GM12878 (cell line): ENCODE measurements at places on chromosomes 12 and 14. TPM values are rescaled to one million over a fixed set of nuclear protein-coding genes. Genes with fewer than 3 reads are reported as not detected.
A peak's percentile ranks its signal among the peaks of the same experiment; 100 is the strongest.

DNA sequence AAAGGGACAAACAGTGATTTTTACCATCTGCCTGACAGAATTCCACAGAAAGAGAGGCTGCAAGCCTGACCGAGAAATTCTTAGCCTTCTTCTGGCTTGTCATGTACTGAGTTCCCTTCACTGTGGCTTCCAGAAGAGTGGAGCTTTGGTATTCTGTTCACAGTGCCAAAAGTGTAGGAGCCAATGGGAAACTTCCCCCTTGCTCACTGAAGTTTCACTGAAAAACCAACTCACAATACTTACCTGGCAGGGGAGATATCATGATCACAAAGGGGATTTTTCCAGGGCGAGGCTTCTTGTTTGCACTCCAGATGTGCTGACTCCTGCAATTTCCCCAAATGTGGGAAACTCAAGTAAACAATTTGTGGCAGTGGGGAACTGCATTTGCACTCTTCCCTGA is 31.7 kb upstream of the MMP19 start:
- no peak overlapping the region for H3K27ac ChIP-seq
- no peaks in the 10 kb centered on the region for H3K27me3 ChIP-seq
- H3K4me1 ChIP-seq = no peaks in the 10 kb centered on the region
- DNase-seq = no peak
- no peak overlapping the region for H3K4me3 ChIP-seq

DNA sequence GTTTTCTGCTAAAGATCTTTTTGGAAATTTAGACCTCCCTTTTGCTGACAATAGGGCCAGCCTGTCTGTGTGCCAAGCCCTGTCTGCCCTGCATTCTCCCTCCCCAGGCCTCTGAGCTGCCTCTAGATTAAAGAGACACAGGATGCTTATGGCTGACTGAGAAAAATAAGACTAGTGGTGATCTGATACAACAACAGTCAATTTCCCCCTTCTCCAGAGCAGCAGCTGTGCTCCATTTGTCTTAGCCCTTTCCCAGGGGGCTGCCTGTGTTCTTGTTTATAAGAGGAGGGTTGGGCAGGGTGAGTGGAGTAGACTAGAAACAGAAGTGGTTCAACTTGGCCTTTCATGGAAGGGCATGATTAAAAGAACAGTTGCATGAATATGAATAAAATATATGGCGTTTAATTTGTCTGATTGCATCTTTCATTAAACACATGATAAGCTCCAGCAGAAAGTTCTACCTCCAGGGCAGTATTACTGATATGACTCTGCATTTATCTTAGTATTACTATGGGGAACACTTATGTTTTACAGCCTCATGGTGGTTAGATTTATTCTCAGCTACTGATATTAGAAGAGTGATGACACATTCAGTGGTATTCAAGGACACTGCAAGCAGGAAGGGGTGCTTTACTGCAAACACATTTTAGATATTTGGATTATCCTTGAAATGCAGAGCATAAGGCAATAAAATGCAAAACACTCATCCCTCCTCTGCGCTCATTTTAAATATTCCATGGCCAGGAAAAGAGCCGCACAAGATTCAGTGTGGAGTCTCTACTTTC is 150.2 kb upstream of the CLEC14A start:
- no peak overlapping the region for H3K4me3 ChIP-seq
- DNase-seq = no peak
- H3K27ac ChIP-seq = no peak overlapping the region
- H3K36me3 ChIP-seq = no peaks in the 10 kb centered on the region
- no peaks in the 10 kb centered on the region for H3K4me1 ChIP-seq
- no peaks in the 10 kb centered on the region for H3K27me3 ChIP-seq

- H3K27ac ChIP-seq = no peak overlapping the region
- H3K4me1 ChIP-seq = peaks cover 3% of the 10 kb centered on the region
- peak overlapping the region; percentile 61 for H3K4me3 ChIP-seq
- no peaks in the 10 kb centered on the region for H3K36me3 ChIP-seq
These were observed 165.1 kb downstream of the MON2 start for GRCh38 chr12:62631471-62632410.

Gene GRIN2B
- total RNA-seq = 0.03 TPM in 1 of 2 replicates, not detected in the other

GRCh38 chr14:45051180-45051579 is 32.7 kb upstream of the PRPF39 start:
- no peak for DNase-seq
- H3K36me3 ChIP-seq = no peaks in the 10 kb centered on the region; the same call in 1 of the 2 replicates
- H3K4me1 ChIP-seq = no peaks in the 10 kb centered on the region

DNA sequence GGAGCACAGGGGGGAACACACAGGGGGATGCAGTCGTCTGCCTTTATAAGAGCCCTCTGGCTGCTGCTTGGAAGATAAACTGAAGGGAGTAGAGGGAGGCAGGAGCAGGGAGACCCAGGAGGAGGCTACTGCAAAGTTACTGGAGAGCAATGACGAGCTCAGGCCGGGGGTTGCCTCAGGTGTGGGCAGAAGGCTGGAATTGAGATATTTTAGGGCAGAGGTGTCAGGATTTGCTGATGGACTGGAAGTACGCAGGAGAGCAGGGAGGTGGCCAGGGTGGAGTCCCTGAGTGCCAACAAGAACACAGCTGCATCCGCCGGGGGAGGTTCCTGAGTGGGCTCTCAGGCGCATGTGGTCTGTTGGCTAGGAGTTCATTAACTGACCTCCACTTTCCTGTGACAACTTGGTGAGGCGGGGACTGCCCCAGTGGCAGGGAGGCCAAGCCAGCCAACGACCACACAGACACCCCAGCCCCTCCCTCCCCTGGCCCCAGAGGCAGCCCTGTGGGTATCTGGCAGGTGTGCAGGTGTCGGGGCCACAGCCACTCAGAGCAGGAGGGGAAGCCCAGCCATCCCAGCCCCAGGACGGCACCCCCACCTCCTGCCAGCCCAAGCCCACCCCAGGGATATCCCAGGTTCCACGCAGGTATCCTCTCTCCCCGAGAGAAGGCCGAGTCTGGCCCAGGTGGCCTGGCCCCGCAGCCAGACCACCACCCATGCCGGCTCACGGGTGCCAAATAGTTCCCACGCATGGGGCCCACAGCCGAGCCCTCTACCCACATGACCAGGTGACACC is 85.4 kb downstream of the NCOR2 start:
- peaks cover 53% of the 10 kb centered on the region for H3K36me3 ChIP-seq
- no peak for DNase-seq
- H3K4me3 ChIP-seq = no peak overlapping the region
- no peaks in the 10 kb centered on the region for H3K27me3 ChIP-seq

Gene TOMM20L
- total RNA-seq = not detected in 2 replicates

GRCh38 chr14:94945615-94946014 is 175.7 kb upstream of the GSC start:
- H3K4me1 ChIP-seq = no peaks in the 10 kb centered on the region
- H3K36me3 ChIP-seq = no peaks in the 10 kb centered on the region
- H3K27ac ChIP-seq = no peak overlapping the region
- H3K4me3 ChIP-seq = no peak overlapping the region
- H3K27me3 ChIP-seq = no peaks in the 10 kb centered on the region

DNA sequence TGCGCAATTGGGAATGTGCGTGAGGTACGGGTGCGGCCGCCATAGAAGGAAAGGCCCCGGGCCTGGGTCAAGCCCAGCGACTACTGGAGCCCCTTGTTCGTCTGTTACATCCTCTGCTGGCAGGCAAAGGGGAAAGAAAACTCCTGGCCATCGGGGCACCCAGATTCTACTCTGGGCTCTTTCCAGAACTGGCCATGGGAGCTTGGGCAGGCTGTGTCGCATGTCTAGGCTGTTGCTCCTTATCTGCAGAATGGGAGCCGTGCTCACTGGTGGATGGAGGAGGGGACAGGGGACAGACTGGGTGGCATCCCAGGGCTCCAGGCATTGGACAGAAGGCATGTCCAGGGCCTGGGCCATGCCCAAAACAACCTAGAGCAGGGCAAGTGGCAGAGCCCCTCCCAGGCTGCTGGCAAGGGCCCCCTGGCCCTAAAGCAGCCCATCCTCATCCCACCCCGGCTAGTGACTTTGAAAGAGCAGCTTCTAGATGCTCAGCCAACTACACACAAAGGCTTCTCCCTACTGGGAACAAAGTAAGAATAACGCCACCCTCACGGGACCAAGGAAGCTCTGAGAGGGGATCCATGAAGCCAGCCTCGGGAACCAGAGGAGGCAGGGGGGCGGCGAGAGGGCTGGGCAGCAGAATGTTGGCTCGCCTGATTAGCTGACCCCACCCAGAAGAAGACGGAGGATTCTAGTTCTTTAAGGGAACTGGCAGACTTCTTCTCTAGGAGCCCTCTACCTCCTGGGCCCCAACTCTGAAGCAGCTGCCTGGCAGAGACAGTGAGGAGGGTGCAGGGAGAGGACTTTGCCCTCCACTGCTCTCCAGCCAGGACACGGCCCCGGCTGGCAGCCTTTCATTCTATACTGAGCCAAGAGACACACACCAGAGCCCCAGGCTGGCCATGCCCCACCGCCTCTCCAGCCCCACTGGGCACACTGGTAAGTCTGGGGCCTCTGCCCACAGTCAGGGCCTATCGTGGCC is 96.8 kb downstream of the SINHCAF start:
- H3K4me3 ChIP-seq = no peak overlapping the region
- DNase-seq = no peak
- H3K27me3 ChIP-seq = no peaks in the 10 kb centered on the region
- H3K27ac ChIP-seq = no peak overlapping the region

GRCh38 chr14:67221248-67221981 is 19.8 kb upstream of the PALS1 start:
- H3K27ac ChIP-seq = no peak overlapping the region
- no peaks in the 10 kb centered on the region for H3K27me3 ChIP-seq
- no peaks in the 10 kb centered on the region for H3K4me1 ChIP-seq

Gene ACOT6
- not detected in 2 replicates for total RNA-seq
